Ovary (tissue), 10 donors: ENCODE measurements at places on chromosomes 3 and 15.

GRCh38 chr3:56125358-56126005, 342.8 kb downstream of the ERC2 start:
- no peak for DNase-seq
- no peaks in the 10 kb centered on the region for H3K27me3 ChIP-seq
- no peak overlapping the region for H3K27ac ChIP-seq
- no peaks in the 10 kb centered on the region for H3K36me3 ChIP-seq

- H3K36me3 ChIP-seq: no peaks in the 10 kb centered on the region
- no peak for DNase-seq
- H3K27me3 ChIP-seq: no peaks in the 10 kb centered on the region
- no peak overlapping the region for H3K4me3 ChIP-seq
These were observed 80.8 kb downstream of the EOMES start for GRCh38 chr3:27641271-27641800.

GRCh38 chr3:148827585-148827984, at the start of gene CPB1:
Gene CPB1 (plus strand): TSS chr3:148827811. CDS start chr3:148827824, 13 bp downstream.
- DNase-seq: no peak
- no peaks in the 10 kb centered on the region for H3K27me3 ChIP-seq
- H3K4me3 ChIP-seq: no peak within 1 kb of the TSS
- H3K4me1 ChIP-seq: no peaks in the 10 kb centered on the region
- no peak within 1 kb of the TSS for H3K27ac ChIP-seq

- no peak overlapping the region for H3K4me3 ChIP-seq
- H3K4me1 ChIP-seq: no peaks in the 10 kb centered on the region
- no peak overlapping the region for H3K27ac ChIP-seq
- H3K27me3 ChIP-seq: no peaks in the 10 kb centered on the region
- DNase-seq: no peak
- no peaks in the 10 kb centered on the region for H3K36me3 ChIP-seq
These were observed 68.3 kb upstream of the DAZL start for GRCh38 chr3:16673530-16673929.

GRCh38 chr15:94298364-94298763, 67.0 kb downstream of the MCTP2 start:
- no peaks in the 10 kb centered on the region for H3K27me3 ChIP-seq
- H3K36me3 ChIP-seq: no peaks in the 10 kb centered on the region
- H3K4me1 ChIP-seq: no peaks in the 10 kb centered on the region
- no peak overlapping the region for H3K27ac ChIP-seq
- no peak overlapping the region for H3K4me3 ChIP-seq

- no peaks in the 10 kb centered on the region for H3K36me3 ChIP-seq
- no peaks in the 10 kb centered on the region for H3K27me3 ChIP-seq
- no peak for DNase-seq
- H3K4me1 ChIP-seq: no peaks in the 10 kb centered on the region
- H3K27ac ChIP-seq: no peak overlapping the region
These were observed 75.1 kb downstream of the CD200 start for GRCh38 chr3:112407888-112408702.

DNA sequence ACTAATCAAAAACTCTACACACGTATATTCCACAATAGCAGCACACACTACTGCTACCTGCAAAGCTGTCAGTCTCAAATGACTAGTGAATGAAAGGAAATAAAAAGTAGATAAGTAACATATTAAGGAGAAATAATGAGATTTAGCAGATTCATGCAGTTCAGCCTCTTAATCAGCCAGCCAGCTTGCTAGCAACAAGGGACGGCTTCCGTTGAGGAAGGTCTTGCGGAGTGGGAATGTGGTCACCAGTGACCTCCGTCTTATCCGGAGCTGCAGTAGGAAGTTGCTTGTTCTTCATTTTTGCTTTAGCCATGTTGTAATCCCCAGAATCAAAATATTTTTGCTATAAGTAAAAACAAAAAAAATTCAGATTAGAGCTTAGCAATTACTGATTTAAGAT, 17.1 kb downstream of the ARPP19 start:
- no peak overlapping the region for H3K4me3 ChIP-seq
- DNase-seq: no peak
- H3K27me3 ChIP-seq: no peaks in the 10 kb centered on the region
- peaks cover 1% of the 10 kb centered on the region for H3K4me1 ChIP-seq
